ENCODE measurements at places on chromosomes 5 and 9. TPM values are rescaled to one million over a fixed set of nuclear protein-coding genes. Genes with fewer than 3 reads are reported as not detected.

The C1QTNF2 gene
- total RNA-seq = 0.22 TPM

The TUSC1 gene
- total RNA-seq = 20.8 TPM

The N4BP3 gene
- total RNA-seq = 3.1 TPM

The HEMGN gene
- not detected for total RNA-seq

The PCDHAC2 gene
- not detected for total RNA-seq

The PCDHA4 gene
- total RNA-seq = not detected

The LYRM7 gene
- total RNA-seq = 4.2 TPM

The PRDM9 gene
- not detected for total RNA-seq

The ARL14EPL gene
- not detected for total RNA-seq

All from epithelial cell of proximal tubule (primary cell).